ENCODE measurements at places on chromosomes 11 and 22. TPM values are rescaled to one million over a fixed set of nuclear protein-coding genes. Genes with fewer than 3 reads are reported as not detected.

The FOXRED1 gene
- 13.1 TPM for total RNA-seq

The AIP gene
- total RNA-seq, result 69.8 TPM

- no peak for DNase-seq
Measured at GRCh38 chr11:118105657-118106305, 19.0 kb upstream of the SMIM35 start.

- DNase-seq, result no peak
Measured at GRCh38 chr11:108617055-108617454, 23.5 kb upstream of the EXPH5 start.

DNA sequence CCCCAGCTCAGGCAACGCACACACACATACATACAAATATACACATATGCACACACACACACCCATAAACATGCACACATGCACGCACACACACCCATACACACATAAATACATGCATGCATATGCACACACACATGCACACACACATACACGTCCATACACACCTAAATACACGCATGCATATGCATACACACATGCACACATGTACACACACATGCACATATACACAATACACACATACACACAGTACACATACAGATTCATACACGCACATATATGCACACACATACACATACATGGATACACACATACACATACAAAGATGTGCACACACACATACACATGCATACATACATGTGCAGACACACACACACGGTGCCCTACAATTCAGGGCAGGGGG is 496.6 kb downstream of the TBC1D22A start:
- no peak for DNase-seq

DNA sequence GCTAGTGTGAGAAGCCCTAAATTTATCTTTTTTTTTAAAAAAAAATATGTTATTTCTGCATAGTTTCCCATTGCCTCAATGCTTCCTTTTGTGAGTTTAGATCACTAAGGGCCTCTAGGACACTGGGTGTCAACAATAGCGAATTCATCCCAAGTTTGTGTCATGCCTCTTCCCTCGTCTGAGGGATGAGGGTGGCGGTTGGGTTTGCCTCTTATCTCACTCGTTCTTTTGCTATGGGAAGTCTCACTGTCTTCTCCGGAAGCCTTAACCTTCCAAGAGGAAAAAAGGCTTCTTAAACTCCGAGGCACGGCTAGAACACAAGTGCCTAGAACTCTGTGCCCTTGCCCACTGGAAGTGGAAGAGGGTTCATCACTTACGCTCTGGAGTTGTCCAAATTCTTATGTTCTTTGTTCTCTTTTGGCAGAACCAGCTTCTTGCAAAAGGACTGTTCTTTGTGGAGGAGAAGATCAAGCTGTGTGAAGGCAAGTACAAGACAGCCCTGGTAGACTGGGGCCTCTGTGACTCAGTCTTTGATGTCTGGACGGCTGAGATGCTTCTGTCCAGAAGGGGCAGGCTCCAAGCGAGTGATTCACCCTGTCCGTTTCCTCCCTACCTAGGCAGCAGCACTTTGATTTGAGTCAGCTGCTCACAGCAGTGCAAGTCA is 78.5 kb downstream of the TRAF6 start:
- no peak for DNase-seq

- DNase-seq, result no peak
Measured at GRCh38 chr11:77470971-77471370, 2.9 kb downstream of the PAK1 start.

All from breast epithelium (tissue), 4 donors.